CD4-positive, alpha-beta T cell treated with Interleukin-21 for 1 hour (primary cell): ENCODE measurements at places on chromosomes 1 and 21.

DNA sequence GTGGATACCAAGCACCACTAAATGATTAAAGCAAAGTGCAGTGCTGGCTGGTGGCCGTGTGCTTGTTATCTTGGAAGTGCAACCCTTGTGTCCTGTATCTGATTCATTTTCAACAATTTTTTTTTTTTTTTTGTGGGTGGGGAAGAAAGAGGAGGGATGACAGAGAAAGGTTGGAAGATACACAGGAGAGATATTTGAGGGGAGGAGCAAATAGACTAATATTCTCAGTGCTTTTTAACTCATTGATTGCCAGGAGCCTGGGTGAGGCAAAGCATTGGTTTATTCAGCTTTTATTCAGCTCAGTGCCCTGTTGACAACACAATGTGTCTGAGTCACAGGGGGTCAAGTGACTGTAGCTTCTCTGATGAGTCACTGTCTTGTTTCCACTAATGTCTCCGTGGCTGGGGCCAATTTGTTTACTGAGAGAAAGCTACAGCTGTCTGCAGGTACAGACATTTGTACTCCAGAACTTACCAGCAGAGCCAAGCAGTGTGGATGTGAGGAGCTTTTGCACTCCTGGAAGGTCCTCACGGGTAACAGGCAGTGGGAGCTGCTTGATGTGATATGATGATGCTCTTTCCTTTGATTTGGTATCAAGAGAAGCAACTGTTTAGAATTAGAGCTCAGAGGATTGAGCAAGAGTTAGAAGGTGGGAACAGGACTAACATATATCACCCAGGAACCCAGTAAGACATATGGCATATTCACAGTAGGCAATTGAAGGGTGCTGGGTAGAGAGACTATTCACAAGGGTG is 23.6 kb upstream of the DNM3 start:
- no peak for DNase-seq

- no peak for DNase-seq
Observed at GRCh38 chr1:206898089-206898914, 1.1 kb downstream of the IL24 start.

- DNase-seq: no peak
Observed at GRCh38 chr1:193411215-193411614, 224.8 kb upstream of the B3GALT2 start.

DNA sequence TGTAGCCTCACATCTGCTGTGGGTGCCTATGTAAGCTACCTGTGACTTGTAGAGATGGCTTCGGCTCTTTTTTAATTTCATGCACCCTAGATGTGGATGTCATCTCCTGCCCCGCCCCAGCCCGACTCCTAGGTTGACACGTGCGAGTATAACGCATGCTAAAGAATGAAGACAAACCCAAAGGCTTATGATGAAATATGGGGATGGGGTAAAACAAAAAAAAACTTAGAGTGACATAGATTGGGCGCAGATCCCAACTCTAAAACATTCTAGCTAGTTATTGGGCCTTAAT is 613 bp upstream of the ERO1B start:
- no peak for DNase-seq

GRCh38 chr1:244352156-244352830 is 99.4 kb downstream of the ADSS2 start:
- DNase-seq: no peak

DNA sequence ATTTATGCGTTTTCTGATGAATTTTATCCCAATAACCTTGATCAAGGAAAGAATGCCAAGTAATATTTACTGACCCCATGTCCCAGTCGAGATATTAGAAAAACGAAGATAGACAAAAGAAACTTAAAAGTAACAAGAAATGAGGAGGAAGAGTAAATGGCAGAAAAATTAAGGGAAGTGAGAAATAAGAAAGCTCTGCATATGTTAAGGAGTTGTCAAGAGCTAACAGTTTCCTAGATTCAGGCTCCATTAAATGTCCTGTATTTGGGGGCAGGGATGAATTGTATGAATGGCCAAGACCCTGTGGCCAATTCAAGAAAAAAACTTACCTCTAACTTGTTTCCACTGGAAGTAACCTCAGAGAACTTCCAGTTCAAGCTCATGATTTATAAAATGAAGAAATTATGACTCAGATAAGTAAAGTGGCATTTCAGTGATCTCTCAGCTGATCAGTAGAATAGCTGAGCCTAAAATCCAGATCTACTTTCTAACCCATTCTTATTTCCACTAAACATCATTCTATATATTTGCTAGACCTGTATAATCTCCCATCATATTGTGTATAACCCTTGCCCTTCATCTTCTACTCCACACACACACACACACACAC is 73.2 kb downstream of the ZC3H11B start:
- no peak for DNase-seq

GRCh38 chr1:159040206-159040605 is 30.5 kb downstream of the IFI16 start:
- no peak for DNase-seq
